Adipocyte (in vitro differentiated cells): ENCODE measurements at places on chromosomes 4 and X.

DNA sequence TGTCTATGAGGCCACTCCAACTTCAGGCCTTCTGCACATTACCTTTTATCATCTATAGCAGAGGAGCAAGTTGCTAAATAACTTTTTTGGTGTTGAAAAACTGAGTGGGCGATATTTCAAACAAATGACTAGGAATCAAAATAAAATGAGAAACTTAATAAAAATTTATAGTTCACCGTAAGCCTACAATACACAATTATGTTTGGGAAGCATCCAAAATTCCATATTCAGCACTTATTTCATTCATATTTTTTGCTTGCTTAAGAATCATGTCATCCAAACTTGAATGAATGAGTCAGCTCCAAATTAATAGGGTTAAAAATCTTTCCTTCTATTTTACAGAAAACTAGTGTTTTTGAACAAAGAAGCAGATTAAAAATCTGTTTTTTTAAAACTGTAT is 119.1 kb downstream of the SH3RF1 start:
- peak; percentile 66 for DNase-seq

DNA sequence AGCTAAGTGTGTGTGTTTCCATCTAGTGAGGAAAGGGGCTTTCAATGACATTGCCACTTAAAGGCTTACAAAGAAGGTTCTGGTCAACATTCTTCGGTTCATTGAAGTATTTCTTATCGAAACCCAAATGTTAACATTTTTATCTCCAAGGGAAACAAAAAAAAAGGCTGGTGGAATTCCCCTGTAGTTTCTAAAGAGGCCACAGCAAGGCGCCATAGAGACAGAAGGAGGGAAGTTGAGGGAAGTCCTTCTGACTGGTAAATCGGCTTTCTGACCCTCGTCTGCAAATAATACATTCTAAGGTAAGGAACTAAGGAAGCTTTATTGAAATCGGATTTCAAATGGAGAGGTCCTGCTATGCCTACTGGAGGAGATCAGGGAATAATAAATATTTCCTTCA is 1.7 kb upstream of the ZFP42 start:
- peak; percentile 38 for DNase-seq

GRCh38 chrX:39705290-39705689 is 392.5 kb downstream of the BCOR start:
- peak; percentile 77 for DNase-seq

- DNase-seq, result no peak
Observed at GRCh38 chr4:3021627-3022026, 52.7 kb downstream of the HTT-AS start.

GRCh38 chrX:5306654-5307121 is 922.0 kb downstream of the NLGN4X start:
- DNase-seq, result no peak

DNA sequence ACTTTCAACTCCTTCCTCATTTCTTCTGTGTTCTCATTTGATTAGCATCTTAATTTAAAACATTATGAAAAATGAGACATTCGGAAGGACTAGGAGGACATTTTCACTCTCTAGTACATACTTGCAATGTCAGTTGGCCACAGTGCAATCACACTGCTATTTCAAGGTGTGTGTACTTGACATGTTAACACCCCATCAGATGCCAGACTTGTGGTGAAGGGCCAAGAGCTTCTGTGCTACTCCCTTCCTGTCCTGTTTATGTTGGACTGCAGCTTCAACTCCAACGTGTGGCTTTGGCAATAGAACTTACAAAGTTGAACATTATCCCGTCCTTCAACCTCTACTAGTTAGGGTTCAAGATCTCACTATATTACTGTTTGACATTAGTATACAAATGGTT is 221.0 kb downstream of the PALLD start:
- DNase-seq, result no peak

DNA sequence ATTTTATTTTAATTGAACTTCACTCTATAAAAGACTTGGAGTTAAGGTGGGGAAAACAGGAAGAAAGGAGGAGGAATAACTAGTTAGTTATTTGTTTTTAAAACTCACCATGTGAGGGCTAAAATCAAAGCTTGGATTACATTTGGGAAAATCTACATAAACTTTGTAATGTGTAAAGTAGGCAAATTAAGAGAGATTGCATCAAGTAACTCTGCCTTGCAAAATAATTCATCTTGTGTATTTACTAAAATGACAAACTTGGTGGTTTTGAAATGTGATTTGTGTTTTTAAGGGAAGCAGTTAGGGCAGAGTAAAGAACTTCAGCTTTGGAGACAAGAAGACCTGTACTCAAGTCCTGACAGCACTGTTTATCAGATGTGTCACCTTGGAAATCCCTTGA is 43.3 kb upstream of the RASSF6 start:
- no peak for DNase-seq

DNA sequence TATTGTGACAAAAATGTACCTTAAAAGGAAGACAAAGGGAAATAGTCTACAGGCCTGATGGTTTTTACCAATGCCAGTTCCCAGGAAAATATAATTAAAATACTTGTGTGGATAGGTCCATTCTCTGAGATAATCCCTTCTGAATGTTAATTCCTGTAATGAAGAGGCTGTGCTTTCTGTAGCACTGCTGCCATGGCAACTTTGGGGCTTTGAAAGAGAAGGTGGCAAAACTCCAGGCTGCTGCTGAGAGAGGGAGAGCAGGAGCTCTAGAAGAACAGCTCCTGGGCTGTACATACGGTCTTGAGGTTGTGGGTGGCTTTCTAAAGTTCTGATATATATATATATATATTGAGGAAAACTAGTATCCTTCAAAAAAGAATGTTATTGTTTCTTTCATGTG is 125.4 kb downstream of the PDLIM5 start:
- DNase-seq, result peak; percentile 73

GRCh38 chr4:56762484-56763250 is 58.8 kb downstream of the SPINK2 start:
- no peak for DNase-seq

DNA sequence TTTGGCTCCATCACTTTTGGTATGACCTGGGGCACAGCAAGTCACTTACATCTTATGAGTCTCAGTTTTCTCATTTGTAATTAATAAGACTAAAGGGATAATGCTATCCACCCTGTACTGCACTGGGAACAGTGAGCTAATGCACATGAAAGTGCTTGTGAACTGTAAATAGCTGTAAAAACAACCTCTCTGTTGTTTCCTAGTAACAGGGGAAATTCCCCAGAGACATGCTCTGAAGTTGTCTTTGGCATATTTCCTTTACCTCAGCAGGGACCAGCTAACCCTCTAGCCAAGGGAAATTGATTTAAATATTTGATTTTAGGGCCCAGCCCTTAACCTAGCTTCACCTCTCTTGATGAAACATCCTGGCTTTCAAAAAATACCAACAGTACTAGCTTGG is 6.1 kb upstream of the CYSLTR1 start:
- DNase-seq, result no peak

DNA sequence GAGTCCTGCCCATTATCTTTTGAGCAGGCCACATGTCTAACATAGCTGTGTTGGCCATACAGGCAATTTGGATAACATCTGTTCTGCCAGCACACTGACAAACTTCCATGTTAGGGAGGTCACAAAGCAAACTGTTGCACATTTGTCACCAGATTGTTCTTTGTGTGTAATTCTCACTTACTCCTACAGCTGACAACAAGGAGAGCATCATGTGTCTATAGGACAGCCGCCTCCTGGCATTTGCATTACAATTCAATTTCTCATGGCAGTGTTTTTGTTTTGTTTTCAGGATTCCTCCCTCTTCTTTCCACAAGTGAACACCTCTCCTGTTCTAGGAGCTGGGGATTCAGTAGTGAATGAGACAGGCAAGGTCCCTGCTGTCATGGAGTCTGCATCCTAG is 94.3 kb upstream of the LEF1 start:
- no peak for DNase-seq

- DNase-seq, result peak; percentile 90
Observed at GRCh38 chr4:99763635-99764101, 53.0 kb upstream of the DAPP1 start.

GRCh38 chr4:86892636-86892960 is 376 bp upstream of the C4orf36 start:
- no peak for DNase-seq

DNA sequence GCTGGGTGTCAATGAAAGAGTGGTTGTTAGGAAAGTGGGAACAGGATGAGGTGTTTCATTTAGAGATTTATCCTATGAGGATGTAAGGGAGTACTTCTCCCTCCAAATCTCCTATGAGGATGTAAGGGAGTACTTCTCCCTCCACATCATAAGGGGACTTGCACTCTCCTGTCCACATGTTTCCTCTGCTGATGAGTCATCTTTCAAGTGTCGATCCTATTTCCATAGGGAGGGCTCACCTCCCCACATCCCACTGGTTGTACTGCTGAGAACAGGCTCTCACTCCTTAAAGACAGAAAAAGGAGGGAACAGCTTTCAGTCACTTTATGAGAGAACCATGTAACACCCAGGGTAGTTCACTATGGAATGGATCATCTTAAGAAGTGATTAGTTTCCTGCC is 65.0 kb downstream of the INPP4B start:
- no peak for DNase-seq

GRCh38 chrX:147890756-147891155 is 21.0 kb upstream of the FMR1 start:
- DNase-seq, result peak; percentile 5

DNA sequence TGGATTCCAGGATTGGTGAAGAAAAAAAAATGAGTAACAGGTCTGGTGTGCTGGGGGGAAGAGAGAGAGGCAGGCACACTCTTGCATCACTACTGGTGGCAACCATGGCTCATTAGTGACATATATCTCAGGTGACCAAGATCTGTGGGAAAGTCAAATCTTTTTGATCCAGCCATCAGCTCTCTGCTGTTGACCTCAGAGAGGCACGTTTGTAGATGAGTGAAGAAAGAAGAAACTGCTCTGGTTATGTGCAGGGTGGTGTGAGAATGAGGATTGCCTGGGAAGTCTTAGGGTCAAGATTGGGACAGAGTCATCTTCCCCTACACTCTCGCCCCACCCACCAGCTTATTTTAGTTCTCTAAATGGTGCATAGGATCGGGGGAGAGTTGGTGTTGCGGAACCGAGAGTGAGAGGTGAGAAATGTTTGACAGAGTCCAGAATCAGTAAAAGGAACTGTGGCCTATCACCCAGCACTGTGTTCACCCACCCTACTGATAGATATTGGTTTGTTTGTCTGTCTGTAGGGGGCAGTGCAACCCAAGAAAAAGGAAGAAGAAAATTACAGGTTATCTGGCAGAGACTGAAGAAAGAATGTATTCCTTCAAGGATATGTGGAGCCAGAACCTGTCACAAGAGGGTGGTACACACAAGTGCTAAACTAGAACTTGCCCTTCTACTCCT is 21.9 kb downstream of the ARMCX6 start:
- peak; percentile 79 for DNase-seq

GRCh38 chrX:55783723-55784122 is 66.2 kb downstream of the RRAGB start:
- no peak for DNase-seq

GRCh38 chr4:77859256-77859655 is 3.4 kb upstream of the MRPL1 start:
- DNase-seq, result no peak

DNA sequence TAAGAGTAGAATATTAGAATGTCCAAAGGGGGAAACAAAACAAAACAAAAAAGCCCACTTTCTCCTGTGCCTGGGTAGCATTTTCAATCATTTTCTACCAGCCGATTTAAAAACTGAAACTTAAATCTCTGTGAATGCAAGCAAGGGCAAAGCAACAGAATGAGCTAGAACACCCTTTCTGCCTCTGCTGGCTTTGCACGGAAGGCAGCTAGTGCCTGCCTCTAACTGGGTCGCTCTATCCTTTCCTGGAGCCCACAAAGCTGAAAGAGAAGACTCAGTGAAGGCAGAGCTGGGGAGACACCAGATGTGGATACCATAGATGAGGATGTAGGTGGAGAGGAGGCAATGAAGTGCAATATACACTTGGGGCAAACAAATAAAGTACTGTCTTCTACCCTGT is 248.9 kb upstream of the TTC29 start:
- no peak for DNase-seq

DNA sequence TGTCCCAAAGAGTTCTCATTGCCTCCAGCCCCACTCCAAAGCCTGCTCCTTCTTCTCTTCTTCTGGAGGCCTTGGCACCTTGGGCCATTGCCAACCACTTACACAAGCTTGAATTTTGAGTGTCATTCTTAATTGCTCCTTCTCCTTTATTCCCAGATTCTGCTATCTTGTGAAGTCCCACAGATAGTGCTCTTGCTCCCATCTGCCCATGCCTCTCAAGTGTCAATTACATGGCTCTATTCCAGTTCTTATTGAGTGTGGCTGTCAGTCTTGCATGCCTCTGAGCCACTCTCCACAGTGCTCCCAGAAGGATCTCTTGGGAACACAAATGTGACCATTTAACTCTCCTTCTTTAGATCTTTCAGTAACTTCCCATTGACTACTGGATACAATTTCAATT is 117.3 kb upstream of the SFRP2 start:
- DNase-seq, result no peak

DNA sequence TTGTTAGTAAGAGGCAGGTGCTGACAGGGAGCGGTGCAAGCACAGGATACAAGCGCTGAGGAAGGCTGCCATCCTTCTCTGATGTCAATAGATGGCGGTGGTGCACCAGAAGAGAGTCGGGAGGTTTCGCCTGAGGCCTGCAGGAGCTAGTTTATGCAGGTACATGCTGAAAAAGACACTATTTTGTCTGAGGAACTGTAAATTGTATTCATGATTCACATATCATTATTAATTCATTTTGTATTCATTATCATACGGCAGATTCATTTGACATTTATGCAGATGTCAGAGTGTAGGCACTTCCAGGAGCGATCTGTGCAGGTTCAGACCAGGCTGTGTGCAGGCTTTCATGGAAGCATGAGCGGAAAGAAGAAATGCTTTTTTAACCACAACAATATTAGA is 824.0 kb downstream of the STIM2 start:
- DNase-seq, result peak; percentile 78

- no peak for DNase-seq
Observed at GRCh38 chr4:63620271-63620670, 789.0 kb downstream of the TECRL start.

DNA sequence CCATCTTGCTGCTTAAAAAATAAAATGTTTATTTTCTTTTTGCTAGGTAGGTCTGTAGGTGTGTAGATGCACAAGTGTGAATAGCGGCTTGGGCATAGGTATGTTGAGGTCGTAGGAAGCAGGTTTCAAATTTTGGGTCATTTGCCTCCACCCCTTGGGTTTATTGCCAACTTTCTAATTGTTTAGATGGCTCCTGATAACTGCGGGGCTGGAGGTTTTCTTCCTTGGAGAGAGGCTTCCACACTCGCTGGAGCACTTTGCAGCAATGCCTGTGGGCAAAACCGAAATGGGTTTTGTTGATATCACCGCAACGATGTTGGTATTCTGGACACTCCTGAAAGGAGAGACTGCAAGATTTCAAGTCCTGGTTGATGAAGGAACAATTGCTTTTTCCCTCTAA is 3.9 kb upstream of the POU4F2 start:
- DNase-seq, result no peak

GRCh38 chr4:21780148-21780547 is 168.4 kb downstream of the KCNIP4 start:
- DNase-seq, result peak; percentile 19
